ENCODE measurements at places on chromosomes 11 and 22.

- DNase-seq = no peak
These were observed 61.3 kb downstream of the LRRC4C start for GRCh38 chr11:41398175-41398574.

GRCh38 chr22:26172389-26172990 is 3.2 kb downstream of the SEZ6L start:
- no peak for DNase-seq

DNA sequence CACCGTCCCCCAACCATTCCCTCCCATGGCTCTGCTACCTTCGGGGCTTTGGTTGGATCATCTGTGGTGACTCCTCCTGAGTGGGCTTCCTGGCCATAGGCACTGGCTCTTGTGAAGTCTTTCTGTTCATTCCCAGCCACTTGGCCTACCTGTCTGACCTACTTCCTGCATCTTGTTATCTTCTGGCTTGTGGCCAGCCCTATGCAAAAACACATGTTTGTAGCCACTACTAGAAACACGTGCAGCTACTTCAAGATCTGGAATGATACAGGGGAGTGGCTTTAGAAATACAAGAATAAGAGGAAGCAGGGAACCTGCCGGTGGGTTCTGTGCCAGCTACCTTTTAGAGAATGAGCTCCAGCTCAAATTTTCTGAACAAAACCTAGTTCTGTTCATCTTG is 20.9 kb downstream of the RCOR2 start:
- DNase-seq = no peak

GRCh38 chr11:17609291-17610084 is 62.4 kb downstream of the OTOG start:
- DNase-seq = no peak

- DNase-seq = no peak
These were observed 107.6 kb upstream of the ASPHD2 start for GRCh38 chr22:26321469-26321913.

DNA sequence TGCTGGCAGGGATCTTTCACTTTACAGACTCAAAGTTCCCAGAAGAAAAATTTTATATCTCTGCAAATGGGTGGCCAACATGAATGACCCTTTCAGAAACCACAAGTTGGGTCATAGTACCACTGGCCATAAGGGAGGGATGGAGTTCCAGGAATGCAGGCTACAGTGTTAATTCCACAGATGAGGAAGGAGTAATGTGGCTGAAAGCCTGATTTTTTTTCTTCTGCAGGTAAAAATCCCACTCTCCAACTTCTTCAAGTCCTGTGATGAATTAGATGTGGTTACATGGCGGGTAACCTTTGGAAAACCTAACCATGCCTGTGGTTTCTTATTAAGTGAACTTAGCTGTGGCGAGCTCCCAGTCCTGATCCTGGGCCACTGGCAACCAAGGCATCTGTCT is 103.2 kb downstream of the SLC1A2 start:
- no peak for DNase-seq

GRCh38 chr11:112995423-112996090 is 34.3 kb downstream of the NCAM1 start:
- no peak for DNase-seq

- DNase-seq = no peak
These were observed 585 bp downstream of the THYN1 start for GRCh38 chr11:134252346-134253187.

DNA sequence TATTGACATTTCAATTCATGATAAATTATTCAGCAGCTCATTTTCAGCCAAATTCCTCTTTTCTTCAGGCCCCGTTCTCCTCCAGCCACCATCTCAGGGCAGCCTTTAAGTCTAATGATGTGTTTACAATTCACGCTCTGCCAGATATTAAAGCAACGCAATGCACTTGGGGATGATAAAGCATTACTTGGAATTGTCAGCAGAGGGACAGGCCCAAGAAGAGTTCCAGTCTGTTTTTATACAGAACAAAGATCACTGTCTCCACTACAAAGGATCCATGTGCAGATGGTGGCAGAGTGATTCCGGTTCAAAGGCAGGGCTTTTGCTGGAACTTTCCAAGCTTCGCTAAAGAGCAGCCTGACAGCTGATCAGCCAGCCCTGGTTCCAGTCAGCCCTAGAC is 13.6 kb upstream of the GALNT18 start:
- DNase-seq = no peak

- DNase-seq = no peak
These were observed 284.6 kb downstream of the GUCY1A2 start for GRCh38 chr11:106733635-106734034.

DNA sequence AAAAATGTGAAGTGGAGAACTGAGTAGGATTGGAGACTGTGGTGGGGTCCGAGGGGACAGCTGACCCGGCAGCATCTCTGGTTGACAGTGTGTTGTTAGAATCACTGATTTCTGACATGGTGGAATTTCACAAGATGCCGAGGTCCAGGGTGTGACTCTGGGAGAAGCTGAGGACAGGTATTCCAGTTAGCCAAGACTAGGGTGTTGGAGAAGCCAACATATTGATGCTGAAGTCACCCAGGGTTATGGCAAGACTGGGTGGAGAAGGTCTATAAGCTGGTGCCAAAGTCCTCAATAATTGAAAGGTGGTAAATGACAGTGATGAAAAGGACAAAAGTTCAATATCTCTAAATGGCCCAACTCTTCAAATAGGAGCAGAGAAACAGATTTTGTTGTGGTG is 86.1 kb downstream of the ME3 start:
- no peak for DNase-seq

DNA sequence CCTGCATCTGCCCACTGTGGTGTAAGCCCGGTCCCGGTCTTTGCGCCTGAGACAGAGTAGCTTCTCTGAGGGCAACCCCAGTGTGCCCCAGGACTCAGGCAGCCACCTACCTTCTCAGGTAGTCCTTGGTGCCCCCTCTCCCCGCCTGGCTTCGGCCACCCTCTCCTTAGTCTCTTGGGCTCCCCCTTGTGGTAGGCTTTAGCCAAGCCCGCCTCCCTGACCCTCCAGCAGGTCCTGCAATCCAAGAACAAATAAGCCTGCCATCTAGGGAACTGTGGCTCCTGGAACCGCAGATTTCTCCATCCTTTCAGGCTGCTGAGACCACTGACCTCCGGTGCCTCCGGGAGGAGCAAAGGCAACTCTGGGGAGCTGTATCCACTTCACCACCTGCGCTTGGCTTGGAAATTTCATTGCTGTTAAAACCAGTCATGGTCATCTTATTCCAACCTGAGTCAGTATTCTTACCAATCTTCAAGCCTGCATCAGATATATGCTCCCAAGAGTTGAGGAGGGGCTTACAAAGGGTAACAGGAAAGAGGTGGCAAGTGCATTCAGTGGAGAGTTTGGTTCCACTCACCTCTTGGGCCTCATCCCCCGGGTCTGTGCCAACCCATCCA is 52.8 kb upstream of the TENM4 start:
- no peak for DNase-seq

- DNase-seq = no peak
These were observed 126.9 kb downstream of the ARHGAP8 start for GRCh38 chr22:44879301-44879680.

- no peak for DNase-seq
These were observed 59.4 kb downstream of the PPFIBP2 start for GRCh38 chr11:7573193-7573557.

DNA sequence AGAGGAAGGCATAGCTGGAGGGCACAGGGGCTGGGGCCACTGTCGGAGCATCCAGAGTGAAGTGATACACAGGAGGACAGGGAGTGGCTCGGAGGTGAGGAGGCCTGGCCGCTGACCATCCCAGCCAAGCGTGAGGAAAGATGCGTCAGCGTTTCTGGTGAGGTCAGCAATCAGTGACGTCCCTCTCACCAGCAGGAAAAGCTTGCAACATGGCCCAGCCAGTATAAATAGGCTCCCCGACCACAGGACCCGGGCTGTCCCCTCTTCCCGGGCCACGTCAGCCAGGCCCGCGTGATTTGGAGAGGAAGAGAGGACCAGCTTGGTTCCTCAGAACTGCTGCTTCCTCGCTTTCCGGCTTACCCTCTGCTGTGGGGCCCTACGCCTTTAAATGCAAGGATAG is 4.2 kb upstream of the OSM start:
- no peak for DNase-seq

- DNase-seq = no peak
These were observed 99.8 kb upstream of the NECTIN1 start for GRCh38 chr11:119828819-119829218.

DNA sequence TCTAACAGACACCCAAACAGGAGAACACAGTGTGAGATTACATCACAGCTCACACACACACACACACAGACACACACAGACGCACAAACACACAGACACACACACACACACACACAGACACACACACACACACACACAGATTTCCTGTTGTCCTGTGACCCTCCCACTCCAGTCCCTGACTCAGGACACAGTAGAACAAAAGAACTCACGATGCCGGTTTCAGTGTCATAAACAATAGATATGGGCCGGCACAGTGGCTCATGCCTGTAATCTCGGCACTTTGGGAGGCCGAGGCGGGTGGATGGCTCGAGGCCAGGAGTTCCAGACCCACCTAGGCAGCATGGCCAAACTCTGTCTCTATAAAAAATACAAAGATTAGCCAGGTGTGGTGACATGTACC is 13.8 kb upstream of the KAT5 start:
- no peak for DNase-seq

- DNase-seq = no peak
These were observed 37.3 kb downstream of the OSBPL5 start for GRCh38 chr11:3127706-3128355.

DNA sequence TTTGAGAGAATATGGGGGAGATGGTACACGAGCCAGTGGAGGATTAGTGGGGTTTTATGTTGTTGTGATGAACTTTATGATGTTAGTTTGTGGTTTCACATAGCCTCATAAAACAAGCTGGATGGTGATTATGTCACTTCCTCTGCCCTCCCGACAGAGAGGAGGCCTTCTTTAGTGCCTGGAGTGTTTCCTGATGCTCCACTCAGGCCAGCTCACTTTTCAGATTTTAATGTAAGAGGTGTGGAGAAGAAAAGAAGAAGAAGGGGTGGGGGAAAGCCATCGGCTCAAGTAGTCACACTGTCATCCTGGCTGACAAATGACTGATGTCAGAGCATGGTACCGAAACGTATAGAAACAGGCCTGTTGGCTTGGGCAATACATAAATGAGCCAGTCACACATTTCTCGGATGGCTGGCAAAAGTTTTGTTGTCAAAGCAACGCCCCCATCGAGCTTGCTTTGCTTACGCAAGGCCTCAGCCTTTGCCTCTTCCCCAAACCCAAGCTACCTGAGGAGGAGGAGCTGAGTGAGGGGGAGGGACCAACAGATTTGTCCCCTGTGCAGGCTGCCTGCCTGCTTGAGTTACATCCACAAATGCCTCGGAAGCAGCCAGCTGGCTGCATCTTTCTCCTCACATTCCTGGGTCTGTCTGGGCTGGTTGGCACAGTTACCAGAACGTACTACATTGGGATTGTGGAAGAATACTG is at the start of gene HEPHL1:
TSS of gene HEPHL1 (plus strand) at position 578 of the 705 bp plus-strand sequence. CDS start at position 593, 15 bp downstream.
- DNase-seq = no peak
